Activated T-cell treated with anti-CD3 and anti-CD28 coated beads for 4 hours (primary cell): ENCODE measurements at places on chromosomes 11 and 22.

DNA sequence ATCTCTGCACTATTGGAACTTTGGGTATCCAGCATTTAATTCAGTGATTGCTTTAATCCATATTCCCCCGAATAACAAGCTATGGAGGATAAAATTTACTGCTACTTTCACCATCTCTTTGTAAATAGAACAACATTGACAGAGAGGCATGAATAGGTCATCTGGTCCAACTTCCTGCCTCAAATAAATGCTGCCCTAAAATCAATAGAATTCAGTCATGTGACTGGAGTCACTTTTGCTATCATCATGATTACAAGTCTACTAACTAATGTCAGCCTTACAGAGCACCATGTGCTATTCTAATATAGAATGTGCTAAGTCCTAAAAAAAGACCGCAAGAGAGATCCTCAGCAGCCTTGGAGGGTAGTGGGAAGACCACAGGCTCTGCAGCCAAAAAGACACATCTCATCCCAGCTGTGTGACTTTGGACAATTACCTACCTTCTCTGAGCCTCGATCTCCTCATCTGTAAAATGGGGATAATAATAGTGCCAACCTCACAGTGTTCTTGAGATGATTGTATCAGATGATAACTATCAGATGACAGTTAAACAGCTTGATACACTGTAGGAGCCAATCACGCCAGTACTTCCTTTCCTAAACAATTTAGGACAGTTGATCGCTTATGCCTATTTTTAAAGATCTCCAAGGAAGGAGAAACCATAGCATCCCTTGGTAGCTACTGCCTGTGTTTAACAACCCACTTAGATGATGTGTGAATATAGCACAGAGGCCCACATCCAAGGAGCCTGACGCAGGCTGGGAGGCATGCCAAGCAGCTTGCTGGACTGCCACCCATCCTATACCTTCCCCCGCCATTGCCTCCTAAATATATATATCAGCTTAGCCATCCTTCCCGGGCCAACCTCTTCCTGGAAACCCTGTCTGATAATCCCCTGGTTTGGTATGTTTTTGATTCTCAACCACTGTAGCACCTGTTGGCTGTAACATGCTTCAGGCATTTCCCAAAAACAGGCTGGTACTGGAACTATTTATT is 77.3 kb upstream of the PHF21A start:
- DNase-seq: no peak

GRCh38 chr11:34587282-34587677 is 33.6 kb upstream of the EHF start:
- no peak for DNase-seq

- DNase-seq: no peak
Observed at GRCh38 chr22:24190159-24190540, 8.9 kb downstream of the SUSD2 start.

GRCh38 chr22:45157907-45158306 is 5.8 kb upstream of the NUP50 start:
- no peak for DNase-seq

DNA sequence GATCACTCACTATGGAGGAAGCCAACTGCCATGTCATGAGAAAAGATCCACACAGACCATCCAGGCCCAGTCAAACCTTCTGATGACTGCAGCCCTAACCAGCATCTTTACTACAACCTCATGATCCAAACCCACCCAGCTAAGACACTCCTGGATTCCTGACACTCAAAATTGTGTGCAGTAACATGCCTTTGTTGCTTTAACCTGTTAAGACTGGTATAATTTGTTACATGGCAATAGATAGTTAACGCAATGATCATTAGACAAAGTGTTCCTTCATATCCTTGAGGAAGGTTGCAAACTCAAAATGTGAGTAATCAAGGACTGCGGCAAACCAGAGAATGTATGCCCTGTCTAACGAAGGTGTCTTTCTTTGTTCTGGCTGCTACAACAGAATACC is 47.1 kb upstream of the CSNK2A3 start:
- DNase-seq: no peak

- DNase-seq: no peak
Observed at GRCh38 chr11:134441281-134441680, 29.2 kb upstream of the B3GAT1 start.

- DNase-seq: no peak
Observed at GRCh38 chr22:27215871-27216270, 558.5 kb downstream of the MIAT start.

- DNase-seq: no peak
Observed at GRCh38 chr22:20552443-20553401, 45.3 kb downstream of the MED15 start.

DNA sequence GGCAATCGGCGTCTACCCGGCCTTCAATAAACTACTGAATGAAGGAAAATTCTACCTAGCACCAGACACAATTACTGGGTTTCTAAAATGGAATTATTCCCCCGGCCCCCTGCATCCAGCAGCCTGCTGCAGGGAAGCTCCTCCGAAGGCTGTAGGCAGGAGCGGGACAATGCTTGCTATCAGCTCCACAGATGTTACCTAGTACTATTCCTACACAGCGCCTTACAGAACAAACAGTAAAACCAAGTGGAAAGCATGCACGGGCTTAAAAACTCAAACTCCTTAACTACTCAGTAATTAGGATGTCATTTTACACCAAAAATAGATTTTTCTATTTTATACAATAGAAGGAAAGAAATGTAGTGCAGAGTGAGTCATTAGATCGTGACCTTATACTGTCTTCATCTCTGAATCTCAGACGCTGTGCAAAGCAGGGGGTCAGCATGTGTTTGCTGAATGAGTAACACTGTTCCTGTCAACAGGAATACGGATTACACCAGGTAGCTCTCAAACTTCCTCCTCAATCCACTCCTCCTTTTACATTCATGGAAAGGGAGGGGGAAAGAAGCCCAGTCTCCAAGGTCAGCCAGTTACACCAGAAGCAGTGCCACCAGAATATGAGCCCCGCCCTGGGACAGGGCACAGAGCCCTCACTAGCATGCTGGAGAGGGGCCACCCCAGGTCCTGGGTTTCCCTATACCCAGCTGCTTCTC is 74.9 kb downstream of the PACSIN2 start:
- DNase-seq: no peak

GRCh38 chr22:40597526-40598430 is 38.7 kb downstream of the MRTFA start:
- no peak for DNase-seq

DNA sequence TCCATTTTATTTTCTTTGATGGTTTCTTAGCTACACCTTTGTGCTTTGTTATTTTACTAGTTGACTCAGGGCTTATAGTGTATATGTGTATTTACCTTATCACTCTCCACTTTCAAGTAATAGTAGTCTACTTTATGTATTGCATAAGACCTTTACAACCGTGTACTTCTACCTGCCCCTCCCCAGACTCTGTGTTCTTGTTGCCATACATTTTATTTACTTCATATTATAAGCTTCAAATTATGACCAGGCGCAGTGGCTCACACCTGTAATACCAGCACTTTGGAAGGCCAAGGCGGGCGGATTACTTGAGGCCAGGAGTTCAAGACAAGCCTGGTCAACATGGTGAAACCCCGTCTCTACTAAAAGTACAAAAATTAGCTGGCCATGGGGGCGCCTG is 28.2 kb upstream of the CTSD start:
- no peak for DNase-seq

GRCh38 chr22:50676661-50677492 is 4.3 kb downstream of the SHANK3 start:
- no peak for DNase-seq

DNA sequence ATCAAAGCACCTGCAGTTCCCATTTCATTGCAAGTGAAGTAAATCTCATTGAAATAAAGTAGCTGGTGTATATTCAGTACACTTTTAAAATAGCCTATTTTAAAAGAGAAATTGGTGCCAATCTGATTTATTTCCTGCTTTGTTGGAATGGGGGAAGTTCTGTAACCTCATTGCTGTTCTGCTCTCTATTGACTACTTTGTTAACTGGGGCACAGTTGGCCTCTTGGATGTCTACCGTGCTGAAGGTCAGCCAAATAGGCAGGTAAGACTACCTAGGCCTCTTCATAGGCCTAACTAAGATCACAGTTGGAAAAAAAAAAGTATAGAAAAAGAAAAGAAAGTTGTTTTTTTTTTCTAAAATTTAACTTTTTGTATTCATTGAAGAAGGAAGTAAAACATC is 9.2 kb downstream of the CTNND1 start:
- no peak for DNase-seq
